Nucleus accumbens (tissue), 56 donors: ENCODE measurements at places on chromosomes 5 and 9.

DNA sequence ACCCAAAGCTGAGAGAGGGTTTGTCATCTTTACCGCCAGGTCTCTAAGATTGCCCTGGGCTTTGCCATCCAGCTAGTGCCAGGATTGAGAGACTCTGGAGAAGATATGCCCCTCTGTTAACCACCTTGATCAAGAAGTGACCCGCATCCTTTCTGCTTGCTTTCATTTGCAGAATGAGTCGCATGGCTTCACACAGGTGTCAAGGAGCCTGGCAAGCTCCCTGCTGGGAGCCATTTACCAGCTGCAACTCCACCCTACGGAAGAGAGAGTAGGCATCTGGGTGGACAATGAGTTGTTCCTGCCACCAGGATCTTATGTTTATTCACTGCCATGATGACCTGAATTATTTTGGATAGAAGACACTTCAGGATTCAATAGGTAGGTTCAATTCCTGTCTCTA is 43.0 kb downstream of the HSD17B3 start:
- DNase-seq = no peak

DNA sequence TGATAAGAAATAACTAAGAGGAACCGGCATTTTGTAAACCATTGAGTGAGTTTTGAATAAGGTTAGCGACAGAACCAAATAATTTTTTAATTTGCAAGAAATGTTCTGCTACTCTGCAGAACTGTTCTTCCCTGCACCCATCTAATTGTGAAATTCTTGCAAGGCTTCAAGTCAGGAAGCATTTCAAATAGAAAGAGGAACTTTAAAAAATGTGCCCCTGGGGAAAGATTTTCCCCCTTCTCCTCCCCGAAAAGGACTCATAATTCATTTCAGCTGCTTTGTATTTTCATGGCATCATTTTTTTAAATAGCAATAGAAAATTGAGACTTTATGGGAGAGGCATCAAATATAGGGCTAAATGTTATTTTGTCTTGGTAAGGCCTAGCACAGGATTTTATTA is 180.9 kb upstream of the ANKRD55 start:
- DNase-seq = no peak

DNA sequence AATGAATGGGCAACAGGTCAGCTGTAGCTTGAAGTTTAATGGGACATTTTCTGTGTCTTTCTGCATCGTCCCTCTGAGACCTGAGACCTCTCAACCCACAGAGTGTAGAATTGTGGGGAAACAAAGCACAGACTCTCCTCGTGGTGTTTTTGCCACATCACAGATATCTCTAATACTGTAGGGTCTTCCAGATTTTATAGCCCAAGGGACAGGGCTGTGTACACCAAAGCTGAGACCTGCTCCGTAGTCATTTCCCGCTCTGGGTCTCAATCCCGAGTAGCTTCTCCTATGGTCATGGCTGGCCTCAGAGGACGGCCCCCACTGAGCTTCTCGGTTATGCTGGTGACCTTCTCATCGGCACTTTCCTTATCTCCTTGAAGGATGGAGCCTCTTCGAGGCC is 14.9 kb upstream of the CLK4 start:
- DNase-seq = no peak

GRCh38 chr5:31247381-31247780 is 53.9 kb downstream of the CDH6 start:
- DNase-seq = no peak

GRCh38 chr5:72134226-72134899 is 27.1 kb downstream of the MAP1B start:
- no peak for DNase-seq

- no peak for DNase-seq
Observed at GRCh38 chr5:124132843-124133242, 613.6 kb downstream of the ZNF608 start.

- DNase-seq = no peak
Observed at GRCh38 chr9:136791516-136792276, 552 bp downstream of the TMEM141 start.

DNA sequence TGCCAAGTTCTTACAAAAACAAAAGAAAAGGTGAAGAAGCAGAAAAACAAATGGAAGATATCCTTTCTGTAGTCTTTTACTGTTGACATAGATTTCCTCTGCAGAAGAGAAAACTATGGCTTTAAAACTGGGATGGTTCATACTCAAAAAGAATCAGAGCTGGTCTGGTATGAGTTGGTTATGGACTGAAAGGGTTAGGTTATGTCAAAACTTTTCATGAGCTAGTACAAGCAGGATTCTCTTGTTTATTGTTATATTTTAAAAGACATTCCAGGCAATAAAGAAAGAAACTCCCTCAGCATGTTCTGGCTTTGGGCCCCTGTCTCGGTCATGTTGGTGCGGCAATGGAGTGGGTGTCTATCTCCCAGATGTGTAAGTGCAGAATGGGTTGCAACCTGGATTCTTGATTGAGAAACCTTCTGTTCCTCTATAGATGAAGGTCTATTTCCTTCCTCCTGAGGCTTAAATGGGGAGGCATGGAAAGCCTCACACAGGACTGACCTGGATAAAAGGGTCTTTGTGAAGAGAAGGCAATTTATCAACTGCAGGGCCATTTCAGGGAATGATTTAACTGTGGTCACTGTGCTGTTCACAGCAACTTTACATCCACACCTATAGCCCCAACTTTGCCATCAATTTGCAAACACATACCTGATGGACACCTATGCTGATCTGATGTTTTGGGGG is 209.6 kb upstream of the TNC start:
- DNase-seq = no peak

GRCh38 chr5:96972599-96973334 is 36.9 kb downstream of the LNPEP start:
- DNase-seq = no peak

DNA sequence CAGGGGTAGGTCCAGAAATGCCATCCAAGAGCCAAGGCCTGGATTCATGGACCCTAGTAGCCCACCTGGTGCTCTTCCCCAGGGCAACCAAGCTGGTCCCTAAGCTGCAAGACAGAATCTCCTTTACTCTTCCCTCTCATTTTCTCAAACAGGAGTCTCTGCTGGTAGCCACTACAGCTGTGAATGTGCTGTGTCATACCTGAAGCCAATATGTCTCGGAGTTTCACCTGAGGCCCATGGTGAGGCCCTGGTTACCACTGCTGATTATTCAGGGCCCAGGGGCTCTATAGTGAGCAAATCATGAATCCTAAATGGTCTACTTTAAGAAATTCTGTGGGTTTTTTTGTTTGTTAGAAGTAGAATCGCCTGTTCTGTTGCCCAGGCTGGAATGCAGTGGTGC is 15.9 kb downstream of the CDK7 start:
- DNase-seq = no peak
